Hepatocyte (in vitro differentiated cells): ENCODE measurements at places on chromosomes 3 and 15. TPM values are rescaled to one million over a fixed set of nuclear protein-coding genes. Genes with fewer than 3 reads are reported as not detected.
A peak's percentile ranks its signal among the peaks of the same experiment; 100 is the strongest.

- peak; percentile 49 for DNase-seq
Measured at GRCh38 chr3:172709774-172710663, 848 bp downstream of the NCEH1 start.

DNA sequence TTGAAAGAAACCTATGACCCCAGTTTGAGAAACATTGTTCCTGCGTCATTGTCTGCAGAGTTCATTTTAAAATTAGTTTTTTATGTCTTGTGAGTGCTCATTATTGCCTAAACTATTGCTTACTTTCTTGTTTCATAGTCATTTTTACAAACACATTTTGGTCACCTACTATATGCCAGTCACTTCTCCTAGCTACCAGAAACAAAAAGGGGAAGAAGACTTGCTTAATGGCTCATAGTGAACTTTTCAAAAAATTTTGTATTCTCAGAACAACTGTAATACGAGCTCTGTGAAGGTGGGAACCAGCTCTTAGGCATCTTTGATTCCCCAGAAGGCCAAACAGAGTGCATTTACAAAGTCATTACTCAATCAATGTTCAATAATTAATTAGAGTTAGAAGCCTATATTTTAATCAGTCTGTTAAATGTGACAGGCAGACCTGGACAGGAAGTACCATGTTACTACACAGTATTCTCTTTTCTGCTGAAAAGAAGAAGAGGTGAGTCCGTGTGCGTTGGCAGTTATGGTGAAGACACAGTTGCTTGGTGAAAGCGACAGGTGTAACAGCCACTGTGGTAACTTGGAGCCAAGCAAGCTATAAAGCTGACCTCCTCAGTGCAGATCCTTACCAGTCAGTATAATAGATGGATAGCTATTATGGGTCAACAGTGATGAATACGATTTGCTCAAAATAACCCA lies 46.6 kb downstream of the DPPA2 start:
- DNase-seq, result no peak

- DNase-seq, result peak; percentile 18
Measured at GRCh38 chr3:187913617-187914033, 168.4 kb upstream of the BCL6 start.

GRCh38 chr3:143099210-143099609 lies 20.4 kb upstream of the CHST2 start:
- DNase-seq, result no peak

GRCh38 chr15:101023501-101024072 lies 104.4 kb downstream of the LRRK1 start:
- no peak for DNase-seq

DNA sequence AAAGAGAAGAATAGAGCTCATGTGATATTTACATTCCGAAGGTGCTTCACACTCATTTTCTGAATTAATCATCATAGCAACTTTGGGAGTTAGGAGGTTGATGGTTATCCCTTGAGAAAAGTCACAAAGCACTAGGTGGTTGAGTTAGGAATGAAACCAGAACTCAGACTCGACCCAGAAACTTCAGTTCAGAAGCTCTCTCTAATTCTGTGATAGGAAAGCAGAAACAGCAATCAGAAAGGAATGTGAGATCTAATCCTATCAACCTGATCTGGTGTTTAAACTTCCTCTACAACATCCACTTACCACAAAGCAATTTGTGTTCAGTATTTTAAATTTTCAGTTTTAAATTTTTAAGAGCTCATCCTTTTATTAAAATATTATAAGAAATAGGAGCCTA lies 211.2 kb downstream of the CNTN3 start:
- no peak for DNase-seq

DNA sequence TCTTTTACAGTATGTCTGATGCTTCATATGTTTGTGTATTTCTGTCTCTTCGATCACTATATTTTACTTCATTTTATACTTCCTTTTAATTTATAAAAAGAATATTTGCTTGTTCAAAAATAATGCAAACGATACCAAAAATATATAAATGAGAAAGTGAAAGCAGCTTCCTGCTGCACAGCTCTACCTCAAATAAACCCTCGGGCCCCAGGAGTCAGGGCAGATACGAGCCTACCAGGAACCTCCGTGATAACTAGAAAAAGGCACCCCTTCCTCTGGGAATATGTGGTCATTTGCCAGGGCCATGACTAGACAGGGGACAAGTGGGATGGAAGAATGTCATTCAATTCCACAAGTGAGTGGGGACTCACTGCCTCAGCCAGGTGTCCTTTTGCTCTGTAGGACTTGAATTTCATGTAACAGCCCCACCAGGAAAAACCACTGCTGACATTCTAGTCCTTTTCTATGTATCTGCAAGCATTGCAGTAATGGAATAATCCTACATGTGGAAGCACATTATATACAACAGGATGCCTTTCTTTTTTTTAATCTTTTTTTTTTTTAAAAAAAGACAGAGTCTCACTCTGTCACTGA lies 133.3 kb downstream of the SUCLG2 start:
- DNase-seq, result no peak

- no peak for DNase-seq
Measured at GRCh38 chr3:105499961-105500360, 133.3 kb downstream of the ALCAM start.

PEX5L gene
- polyA plus RNA-seq, result 0.13 and 0.21 TPM in 2 replicates

SMCO1 gene
- not detected in 2 replicates for polyA plus RNA-seq

GXYLT2 gene
- 24.9 and 27.4 TPM in 2 replicates for polyA plus RNA-seq

SLC38A3 gene
- polyA plus RNA-seq, result 37.9 and 56.6 TPM in 2 replicates

ZNF662 gene
- not detected in 2 replicates for polyA plus RNA-seq

MESP2 gene
- not detected in 2 replicates for polyA plus RNA-seq

HGD gene
- 47.7 and 63.6 TPM in 2 replicates for polyA plus RNA-seq

SNX22 gene
- 6.3 and 7.5 TPM in 2 replicates for polyA plus RNA-seq

CCR3 gene
- 0.12 TPM in 1 of 2 replicates, not detected in the other for polyA plus RNA-seq
